NCI-H1048 (cell line): ENCODE measurements at places on chromosomes 2 and 18.

GRCh38 chr2:241558532-241559322 is at the start of gene BOK:
BOK (plus strand) TSS chr2:241558745; CDS start chr2:241559484, 739 bp downstream.
- no peak for DNase-seq

DNA sequence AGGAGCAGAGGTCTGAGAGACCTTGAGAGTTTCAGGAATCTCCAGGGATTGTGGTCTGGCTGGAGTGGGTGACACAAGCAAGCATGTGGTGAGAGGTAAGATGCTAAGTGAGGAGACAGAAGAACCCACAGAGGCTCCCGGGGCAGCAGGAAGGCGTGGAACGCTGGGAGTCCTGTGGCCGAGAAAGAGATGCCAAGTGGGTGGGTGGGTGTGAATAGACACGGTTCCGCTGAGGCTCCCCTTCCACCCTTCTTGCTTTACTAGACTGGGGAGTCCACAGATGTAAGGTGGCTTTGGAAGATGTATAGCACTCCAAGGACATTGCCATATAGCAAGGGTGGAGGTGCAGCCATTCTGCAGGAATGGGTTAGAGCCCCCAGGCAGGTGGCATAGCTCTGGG is 4.2 kb downstream of the TEX51 start:
- DNase-seq: no peak

DNA sequence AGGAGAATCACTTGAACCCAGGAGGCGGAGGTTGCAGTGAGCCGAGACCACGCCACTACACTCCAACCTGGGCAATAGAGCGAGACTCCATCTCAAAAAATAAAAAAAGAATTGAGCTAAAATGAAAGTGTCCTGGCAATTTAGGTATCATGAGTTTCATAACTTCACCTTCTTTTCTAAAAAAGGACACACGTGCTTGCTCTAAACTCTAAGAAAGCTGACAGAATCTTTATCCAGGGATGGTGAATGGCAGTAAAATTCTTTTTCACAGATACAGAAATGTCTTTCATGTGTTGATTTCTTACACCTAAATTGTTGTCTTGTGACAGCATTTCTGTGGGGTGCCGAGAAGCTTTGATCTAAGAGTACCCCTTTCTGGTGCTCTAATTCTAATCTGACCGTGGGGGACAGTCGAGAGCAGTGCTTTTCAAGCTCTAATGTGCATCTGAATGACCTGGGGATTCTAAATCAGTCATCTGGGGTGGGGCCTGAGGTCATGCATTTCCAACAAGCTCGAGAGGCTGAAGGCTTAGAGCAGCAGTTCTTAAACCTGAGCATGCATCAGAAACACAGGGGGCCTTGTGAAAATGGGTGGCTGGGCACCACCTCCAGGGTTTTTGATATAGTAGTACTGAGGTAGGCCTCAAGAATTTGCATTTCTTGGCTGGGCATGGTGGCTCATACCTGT is 42.1 kb upstream of the REL start:
- DNase-seq: no peak

DNA sequence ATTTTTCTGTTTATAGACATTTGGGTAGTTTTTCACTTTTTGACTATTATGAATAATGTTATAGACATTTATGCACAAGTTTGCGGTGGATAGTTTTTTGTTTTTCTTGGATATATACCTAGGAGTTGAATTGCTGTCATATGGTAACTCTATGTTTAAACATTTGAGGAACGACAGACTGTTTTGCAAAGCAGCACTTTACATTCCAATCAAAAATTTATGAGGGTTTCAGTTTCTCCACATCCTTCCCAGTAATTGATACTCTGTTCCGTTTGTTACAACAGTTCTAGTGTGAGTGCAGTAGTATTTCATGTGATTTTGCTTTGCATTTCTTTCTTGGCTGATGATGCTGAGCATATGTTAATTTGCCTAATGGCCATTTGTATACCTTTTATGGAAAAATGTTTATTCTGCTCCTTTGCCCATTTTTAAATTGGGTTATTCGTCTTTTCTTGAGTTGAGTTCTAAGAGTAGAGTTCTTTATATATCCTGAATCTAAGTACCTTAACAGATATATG is 617.3 kb upstream of the LRATD1 start:
- DNase-seq: no peak

- DNase-seq: no peak
Observed at GRCh38 chr2:64781711-64782390, 128.1 kb upstream of the SERTAD2 start.

GRCh38 chr18:34039201-34039600 is 185.5 kb downstream of the NOL4 start:
- DNase-seq: no peak

- no peak for DNase-seq
Observed at GRCh38 chr2:11420190-11420589, 45.8 kb downstream of the E2F6 start.

DNA sequence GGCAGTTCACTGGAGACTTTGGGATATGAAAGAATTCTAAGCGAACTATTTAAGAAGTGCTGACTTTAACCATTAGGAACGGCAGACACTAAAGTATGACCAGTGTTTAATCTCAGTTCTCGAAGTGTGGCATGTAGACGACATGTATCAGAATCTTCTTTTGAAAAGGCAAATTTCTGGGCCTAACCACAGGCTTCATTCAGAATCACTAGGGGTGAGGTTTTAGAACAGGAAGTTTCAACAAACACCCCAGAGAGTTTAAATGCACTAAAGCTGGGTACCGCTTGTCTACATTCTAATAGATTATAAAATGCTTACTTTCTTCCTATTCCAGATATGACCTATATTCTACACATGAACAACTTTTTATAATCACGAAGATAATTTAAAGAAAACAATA is 180.3 kb downstream of the ANKRD44 start:
- no peak for DNase-seq
